T-cell (primary cell): ENCODE measurements at places on chromosomes 16 and 17. TPM values are rescaled to one million over a fixed set of nuclear protein-coding genes. Genes with fewer than 3 reads are reported as not detected.
A peak's percentile ranks its signal among the peaks of the same experiment; 100 is the strongest.

CASKIN1 gene
- total RNA-seq = not detected

GRCh38 chr17:52995147-52995546 is 827.6 kb upstream of the KIF2B start:
- H3K27me3 ChIP-seq = no peaks in the 10 kb centered on the region
- H3K4me3 ChIP-seq = no peak overlapping the region
- no peak overlapping the region for H3K27ac ChIP-seq
- DNase-seq = no peak

- H3K4me3 ChIP-seq = no peak overlapping the region
- peaks cover 52% of the 10 kb centered on the region for H3K27me3 ChIP-seq
- DNase-seq = no peak
- H3K4me1 ChIP-seq = no peaks in the 10 kb centered on the region
- H3K27ac ChIP-seq = no peak overlapping the region
- H3K36me3 ChIP-seq = no peaks in the 10 kb centered on the region
These were observed 17.7 kb downstream of the CARD14 start for GRCh38 chr17:80187515-80187941.

DNA sequence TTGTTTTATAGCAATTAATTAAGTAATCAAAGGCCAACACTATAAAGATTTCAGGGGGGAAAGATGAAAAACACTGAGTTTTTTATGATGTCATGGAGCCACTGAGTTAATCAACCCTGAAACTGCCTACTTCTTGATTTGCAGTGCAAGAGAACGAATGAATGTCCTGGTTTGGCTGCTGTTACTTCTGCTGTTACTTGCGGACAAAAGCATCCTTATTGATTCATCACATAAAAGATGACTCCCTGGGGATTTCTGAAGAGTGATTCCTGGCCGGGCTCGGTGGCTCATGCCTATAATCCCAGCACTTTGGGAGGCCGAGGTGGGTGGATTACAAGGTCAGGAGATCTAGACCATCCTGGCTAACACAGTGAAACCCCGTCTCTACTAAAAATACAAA is 10.9 kb upstream of the SPNS3 start:
- H3K4me3 ChIP-seq = no peak overlapping the region
- no peaks in the 10 kb centered on the region for H3K36me3 ChIP-seq
- no peaks in the 10 kb centered on the region for H3K27me3 ChIP-seq
- no peaks in the 10 kb centered on the region for H3K4me1 ChIP-seq
- DNase-seq = no peak
- H3K27ac ChIP-seq = no peak overlapping the region

GRCh38 chr17:21098934-21099689 is 27.7 kb upstream of the DHRS7B start:
- DNase-seq = peak; percentile 59
- no peak overlapping the region for H3K27ac ChIP-seq
- H3K4me1 ChIP-seq = no peaks in the 10 kb centered on the region
- H3K4me3 ChIP-seq = peak overlapping the region; percentile 51
- no peaks in the 10 kb centered on the region for H3K27me3 ChIP-seq

TMIGD1 gene
- total RNA-seq = not detected

GRCh38 chr17:49783791-49784190 is 4.7 kb upstream of the KAT7 start:
- no peak for DNase-seq
- H3K4me1 ChIP-seq = peaks cover 13% of the 10 kb centered on the region
- no peaks in the 10 kb centered on the region for H3K27me3 ChIP-seq
- H3K27ac ChIP-seq = no peak overlapping the region
- no peaks in the 10 kb centered on the region for H3K36me3 ChIP-seq

GRCh38 chr16:66549284-66550131 is at the start of gene TK2:
Gene TK2, minus strand, starts transcription at chr16:66550122. Its CDS starts 61 bp downstream, at chr16:66550061.
- DNase-seq = peak; percentile 50
- peak within 1 kb of the TSS; percentile 56 for H3K4me3 ChIP-seq
- peaks cover 53% of the 10 kb centered on the region for H3K4me1 ChIP-seq
- no peaks in the 10 kb centered on the region for H3K36me3 ChIP-seq
- no peaks in the 10 kb centered on the region for H3K27me3 ChIP-seq

GRCh38 chr16:64345142-64345541 is 776.7 kb downstream of the CDH11 start:
- H3K4me3 ChIP-seq = no peak overlapping the region
- H3K27me3 ChIP-seq = no peaks in the 10 kb centered on the region
- no peaks in the 10 kb centered on the region for H3K36me3 ChIP-seq
- H3K27ac ChIP-seq = no peak overlapping the region
